ENCODE measurements at places on chromosomes 7 and 10.

DNA sequence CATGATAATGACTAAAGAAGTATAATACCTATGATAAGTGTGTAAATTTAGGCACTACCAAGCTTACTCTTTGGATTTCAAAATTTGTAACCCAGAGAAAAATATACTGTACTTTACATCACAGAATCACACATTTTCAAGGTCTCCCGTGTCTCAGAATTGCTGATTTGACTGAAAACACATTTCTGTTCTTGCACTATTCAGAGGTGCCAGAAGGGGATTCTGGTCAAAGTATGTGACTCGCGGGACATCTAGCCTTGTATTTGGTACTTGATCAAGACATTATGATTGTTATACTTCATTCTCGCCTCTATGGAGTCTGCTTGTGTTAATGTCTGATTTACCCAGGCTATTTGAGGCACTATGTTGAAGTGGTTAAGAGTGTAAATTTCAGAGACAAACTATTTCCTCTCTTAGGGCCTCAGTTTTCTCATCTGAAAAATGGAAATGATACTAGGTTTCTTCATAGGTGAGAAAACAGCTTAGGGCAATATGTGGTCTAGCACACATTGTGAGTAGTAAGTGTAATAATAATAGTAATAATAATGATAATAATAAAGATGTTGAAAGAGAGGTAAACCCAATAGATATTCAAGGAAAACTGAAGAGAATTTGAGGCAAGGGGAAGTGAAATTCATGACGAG is 320.4 kb downstream of the RNLS start:
- no peak for DNase-seq

DNA sequence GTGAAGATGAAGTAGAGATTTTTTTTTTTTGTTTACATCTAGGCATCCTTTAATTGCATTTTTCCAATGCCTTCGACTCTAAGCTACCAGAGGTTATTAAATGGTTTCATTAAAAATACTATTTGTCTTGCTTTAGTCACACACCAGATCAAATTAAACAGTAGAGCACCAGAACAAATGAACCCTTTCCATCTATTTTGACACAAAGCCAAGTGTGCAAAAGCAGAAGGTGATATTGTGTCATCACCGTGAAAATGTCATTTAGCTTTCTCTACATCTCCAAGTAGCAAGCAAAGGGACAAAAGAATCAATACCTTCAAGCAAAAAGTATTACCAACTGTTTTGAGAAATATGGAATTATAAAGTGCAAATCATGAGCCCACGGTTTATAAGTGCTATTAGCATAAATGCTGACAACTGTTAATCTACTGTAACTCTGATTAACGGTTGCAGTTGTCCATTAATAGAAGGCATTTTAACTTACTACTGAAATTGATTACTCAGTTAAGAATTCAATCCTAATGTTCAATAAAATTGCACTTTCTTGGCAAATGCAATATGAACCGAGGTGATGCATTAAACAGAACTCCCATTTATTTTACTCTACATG is 49.1 kb downstream of the CTBP2 start:
- DNase-seq: no peak

- DNase-seq: no peak
These were observed 32.4 kb upstream of the PWWP2B start for GRCh38 chr10:132364594-132364970.

DNA sequence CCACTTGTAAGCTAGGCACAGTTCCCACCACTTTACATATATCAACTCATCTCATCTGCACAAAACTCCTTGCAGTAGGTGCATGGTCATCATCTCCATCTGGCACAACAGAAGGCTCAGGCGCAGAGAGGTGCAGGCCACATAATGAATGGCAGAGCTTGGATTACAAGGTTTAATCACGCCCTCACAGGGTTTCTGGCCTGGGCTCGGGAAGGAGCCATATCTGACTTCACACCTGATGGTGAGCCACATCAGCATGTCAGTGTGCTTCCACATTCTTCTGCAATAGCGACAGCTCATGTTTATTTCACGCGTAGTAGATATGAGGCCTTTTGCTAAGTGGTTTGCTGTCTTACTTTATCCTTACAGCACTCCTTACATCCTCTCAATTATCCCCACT is 650.2 kb downstream of the INHBA start:
- no peak for DNase-seq

- no peak for DNase-seq
These were observed 128.9 kb downstream of the SNX10 start for GRCh38 chr7:26420422-26421019.

DNA sequence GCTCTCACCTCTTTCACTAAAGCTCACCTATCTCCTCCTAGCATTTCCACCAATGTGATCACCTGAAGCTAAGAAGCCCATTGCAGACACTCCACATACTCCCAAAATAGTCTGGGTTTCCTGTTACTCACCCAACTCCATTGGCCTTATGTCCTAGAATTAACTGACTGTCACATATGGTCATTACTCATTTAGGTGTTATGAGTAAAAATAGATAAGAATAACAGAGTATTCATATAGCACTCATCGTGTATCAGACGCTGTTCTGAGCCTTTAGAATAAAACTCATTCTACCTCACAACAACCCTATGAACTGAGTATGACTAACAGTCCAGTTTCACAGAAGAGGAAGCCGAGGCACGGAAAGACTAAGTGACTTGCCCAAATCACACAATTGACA is 174.2 kb upstream of the NPVF start:
- no peak for DNase-seq

DNA sequence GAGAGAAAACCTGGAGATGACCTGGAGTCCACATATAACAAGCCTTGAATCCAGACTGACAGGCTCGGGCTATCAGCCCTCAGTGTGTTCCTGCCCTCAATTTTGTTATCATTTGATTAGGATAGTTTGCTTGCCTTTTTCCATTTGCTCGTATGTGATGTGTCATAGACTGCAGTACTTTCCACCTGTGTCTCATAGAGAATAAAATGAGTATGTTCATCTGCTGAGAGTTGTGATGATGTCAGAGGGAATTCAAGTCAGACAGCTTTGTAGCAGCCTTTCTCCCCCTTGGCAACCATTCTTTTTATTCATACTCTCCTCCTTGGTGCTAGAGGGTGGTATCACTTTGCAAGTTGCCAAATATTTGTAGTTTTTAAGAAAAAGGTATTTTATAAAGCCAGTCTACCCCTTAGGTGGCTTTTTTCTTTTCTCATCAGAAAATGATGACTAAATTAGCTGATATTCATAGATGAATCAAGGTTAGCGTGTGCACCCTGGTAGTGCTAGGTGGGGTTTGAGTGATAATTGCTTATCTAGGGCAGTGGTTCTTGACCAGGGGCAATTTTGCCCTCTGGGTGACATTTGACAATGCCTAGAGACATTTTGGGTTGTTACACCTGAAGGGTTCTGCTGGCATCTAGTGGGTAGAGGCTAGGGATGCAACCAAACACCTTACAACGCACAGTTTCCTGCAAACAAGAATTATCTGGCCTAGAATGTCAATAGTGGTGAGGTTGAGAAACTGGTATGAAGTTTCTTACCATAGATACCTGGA is 5.4 kb downstream of the SGPL1 start:
- DNase-seq: no peak

DNA sequence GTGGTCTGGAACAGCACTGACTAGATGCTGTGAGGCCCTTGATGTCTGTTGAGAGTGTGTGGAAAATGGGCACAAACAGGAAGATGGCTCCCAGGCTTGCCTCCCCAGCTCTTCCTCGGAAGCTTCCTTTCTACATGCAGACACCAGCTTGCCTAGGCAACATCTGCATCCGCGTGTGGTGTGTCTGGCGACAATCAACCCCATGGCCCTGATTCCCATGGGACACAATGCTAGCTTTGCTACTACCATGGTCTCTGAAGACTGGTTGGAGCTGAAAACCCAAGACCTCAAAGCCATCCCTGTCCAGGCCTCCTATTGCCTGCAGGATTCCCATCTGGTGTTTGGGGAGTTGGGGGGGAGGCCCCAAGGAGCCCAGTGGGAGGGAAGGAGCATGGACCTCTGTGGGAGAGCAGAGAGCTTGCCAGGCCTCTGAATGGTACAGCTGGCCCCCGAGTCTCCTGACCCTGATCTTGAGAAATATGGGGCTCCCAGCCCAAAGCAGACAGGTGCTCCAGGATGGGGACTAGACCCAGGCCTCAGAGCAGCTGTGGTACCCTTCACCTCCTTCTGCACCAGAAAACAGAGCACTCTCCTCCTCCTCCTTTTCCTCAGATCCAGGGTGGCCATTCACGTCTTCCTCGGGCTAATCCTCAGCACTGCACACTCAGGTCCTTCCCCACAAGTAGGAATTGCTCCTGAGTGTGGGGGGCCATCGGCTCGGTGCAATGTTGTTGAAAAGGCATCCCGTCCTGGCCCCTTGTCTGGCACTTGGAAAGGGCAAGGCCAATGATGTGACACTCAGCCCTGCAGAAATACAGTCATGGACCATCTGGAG is 57.6 kb downstream of the ARHGAP22 start:
- no peak for DNase-seq

GRCh38 chr10:43902842-43903241 is 254.2 kb upstream of the ZNF32 start:
- DNase-seq: no peak

GRCh38 chr10:106535304-106535953 is 629.1 kb downstream of the SORCS1 start:
- DNase-seq: no peak

GRCh38 chr7:46003896-46004875 is 83.1 kb upstream of the IGFBP3 start:
- DNase-seq: no peak

- DNase-seq: no peak
These were observed 24.6 kb upstream of the FOXL3 start for GRCh38 chr7:265192-265997.

DNA sequence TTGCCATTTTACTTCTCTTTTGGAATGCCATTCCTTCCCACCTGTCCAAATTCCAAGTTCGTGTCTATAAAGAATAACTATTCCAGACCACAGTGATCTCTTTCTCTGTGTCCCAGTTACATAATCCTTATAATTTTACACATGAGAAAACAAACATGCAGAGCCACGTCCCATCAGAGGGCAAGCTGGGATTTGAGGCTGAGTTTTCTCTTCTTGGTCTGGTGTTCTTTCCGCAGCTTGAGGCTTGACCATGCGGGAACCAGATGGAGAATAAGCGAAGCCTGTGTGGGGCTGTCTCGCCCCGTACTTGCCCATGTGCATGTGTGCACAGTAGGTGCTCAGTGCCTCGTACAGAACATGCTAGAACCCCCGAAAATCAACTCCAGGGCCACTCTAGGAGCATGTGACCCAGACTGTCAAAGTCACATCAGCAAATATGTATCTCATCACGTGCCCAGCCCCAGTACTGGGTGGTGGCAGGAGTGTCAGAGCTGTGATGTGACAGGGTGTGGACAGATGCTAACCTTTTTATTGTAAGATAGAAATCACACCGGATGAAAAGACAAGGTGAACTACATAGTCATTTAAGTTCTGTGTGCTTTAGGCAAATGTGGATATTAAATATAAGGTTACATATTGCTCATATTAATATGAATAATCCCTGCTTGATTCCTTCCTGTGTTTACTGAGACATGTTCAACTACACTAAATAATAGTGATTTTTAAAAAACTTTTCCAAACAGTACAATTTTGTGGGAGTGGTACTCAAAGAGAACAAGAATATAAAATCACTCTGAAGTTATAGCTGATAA is 3.2 kb downstream of the INSIG1 start:
- DNase-seq: no peak

DNA sequence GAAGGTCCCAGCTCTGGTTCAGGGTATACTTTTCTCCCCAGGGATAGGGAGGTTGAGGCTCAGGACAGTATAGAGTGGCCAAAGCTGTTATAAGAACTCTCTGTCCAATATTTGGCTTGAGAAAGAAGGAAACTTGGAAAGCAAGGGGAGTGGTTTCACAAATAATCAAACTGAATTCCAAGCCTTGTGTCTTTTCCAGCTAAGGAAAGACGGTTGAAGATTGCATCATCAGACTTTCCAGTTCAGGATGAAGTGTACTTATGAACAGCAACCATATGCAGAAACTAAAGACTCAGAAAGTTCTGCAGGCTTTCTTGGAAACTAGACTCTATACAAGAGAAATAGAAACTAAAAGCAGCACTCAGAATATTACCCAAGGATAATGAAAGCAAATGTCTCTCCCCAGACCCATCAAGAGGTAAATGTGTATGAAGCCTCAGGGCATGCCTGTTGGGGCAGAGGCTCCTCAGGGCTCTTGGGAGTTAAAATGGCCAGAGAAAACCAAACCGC is 46.4 kb downstream of the RAMP3 start:
- DNase-seq: no peak

GRCh38 chr10:5188358-5188757 is 3.4 kb upstream of the AKR1C8 start:
- no peak for DNase-seq

GRCh38 chr10:95848841-95849240 is 58.9 kb upstream of the CC2D2B start:
- no peak for DNase-seq

GRCh38 chr10:127532659-127533058 is 16.4 kb upstream of the NPS start:
- no peak for DNase-seq

DNA sequence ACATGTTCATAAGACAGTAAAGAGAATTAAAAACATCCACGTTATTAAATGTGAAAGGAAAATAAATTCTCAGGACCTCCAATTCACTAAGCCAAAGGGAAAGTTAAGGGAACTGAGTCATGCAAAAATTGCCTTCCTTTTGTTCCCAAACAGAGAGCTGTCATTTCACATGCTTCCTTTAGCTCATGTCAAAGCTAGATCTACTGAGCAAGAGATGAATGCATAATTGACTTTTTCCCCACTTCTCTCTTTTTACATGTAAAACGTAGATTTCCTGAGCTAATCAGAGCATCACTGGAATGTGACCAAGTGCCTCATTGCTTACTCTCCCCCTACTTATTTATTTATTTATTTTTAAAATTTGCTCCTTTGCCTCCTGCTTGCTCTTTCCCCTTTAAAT is 129.1 kb upstream of the AMPH start:
- no peak for DNase-seq

DNA sequence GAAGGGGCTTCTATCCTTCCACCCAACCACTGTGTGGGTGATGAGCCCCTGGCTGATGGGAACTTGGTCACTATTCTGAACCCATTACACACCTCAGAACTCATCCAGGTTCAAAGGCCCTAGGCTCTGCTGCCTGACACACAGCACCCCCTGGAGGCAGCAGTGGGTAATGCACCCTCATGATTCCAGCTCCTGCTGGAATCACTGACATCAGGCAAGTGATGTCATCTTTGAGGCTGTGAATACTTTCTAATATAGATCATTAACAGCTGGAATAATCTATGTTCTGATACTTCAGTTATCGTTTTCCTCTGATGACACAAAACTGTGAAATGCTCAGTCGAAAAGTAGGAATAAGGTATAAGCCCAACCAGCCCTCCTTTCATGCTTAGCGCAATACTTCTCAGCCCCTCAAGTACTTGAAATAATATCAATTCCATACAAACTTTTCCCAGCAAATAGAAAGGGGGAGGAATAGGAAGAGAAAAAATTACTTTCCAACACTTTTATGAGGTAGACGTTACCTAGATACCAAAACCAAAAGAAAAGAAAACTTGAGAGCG is 7.5 kb upstream of the RBP3 start:
- DNase-seq: peak; percentile 35

GRCh38 chr10:24804956-24805355 is 81.3 kb upstream of the ARHGAP21 start:
- no peak for DNase-seq

- DNase-seq: no peak
These were observed 48.1 kb downstream of the INSYN2A start for GRCh38 chr10:127148066-127148932.

GRCh38 chr10:130515670-130516069 is 379.5 kb downstream of the GLRX3 start:
- no peak for DNase-seq

All from CD4-positive, alpha-beta T cell treated with Interleukin-15 for 1 hour (primary cell).